ENCODE measurements at places on chromosomes 16 and 17. TPM values are rescaled to one million over a fixed set of nuclear protein-coding genes. Genes with fewer than 3 reads are reported as not detected.

DNA sequence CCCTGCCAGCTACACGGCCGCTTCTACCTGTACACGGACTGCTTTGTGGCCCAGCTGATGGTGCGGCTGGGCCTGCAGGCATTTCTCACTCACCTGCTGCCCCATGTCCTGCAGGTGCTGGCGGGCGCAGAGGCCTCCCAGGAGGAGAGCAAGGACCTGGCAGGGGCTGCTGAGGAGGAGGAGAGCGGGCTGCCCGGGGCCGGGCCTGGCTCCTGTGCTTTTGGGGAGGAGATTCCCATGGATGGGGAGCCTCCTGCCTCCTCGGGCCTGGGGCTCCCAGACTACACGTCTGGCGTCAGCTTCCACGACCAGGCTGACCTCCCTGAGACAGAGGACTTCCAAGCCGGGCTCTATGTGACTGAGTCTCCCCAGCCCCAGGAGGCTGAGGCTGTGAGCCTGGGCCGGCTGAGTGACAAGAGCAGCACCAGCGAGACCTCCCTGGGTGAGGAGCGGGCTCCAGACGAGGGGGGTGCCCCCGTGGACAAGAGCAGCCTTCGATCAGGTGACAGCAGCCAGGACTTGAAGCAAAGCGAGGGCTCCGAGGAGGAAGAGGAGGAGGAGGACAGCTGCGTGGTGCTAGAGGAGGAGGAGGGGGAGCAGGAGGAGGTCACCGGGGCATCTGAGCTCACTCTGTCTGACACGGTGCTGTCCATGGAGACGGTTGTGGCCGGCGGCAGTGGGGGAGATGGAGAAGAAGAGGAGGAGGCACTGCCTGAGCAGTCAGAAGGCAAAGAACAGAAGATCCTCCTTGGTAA lies 3.5 kb downstream of the WDR81 start:
- DNase-seq, result peak; percentile 48

EVI2B gene
- not detected for total RNA-seq

DNA sequence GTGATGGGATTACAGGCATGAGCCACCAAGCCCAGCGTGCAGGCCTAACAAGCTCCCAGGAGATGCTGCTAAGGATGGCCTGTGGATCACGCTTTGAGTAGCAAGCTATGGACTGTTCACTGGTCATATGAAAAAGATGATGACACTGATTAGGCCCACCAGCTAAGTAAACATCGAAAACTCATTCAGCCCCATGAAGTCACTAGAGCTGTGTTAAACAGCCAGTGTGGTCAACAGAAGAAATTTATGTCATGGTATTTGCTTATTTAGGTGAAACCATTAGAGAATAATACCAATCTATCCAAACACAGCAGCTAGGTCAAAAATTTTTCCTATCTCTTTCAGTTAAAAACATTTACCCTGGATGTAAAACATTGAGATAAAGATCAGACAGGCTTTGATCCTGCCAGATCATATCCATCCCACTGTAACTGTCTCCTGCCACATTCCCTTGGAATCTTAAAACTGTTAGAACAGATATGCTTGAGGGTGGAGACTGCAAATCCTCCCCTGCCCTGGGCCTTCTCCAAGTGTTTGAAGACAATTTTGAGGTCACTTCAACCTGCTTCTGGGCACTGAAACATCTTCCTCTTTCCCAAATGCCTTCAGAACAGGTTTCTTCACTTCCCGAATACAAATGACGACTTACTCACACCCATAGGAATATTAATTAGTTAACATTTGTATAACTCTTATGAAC lies 30.9 kb downstream of the HOXB1 start:
- DNase-seq, result no peak

RABEP2 gene
- 13.3 TPM for total RNA-seq

DNA sequence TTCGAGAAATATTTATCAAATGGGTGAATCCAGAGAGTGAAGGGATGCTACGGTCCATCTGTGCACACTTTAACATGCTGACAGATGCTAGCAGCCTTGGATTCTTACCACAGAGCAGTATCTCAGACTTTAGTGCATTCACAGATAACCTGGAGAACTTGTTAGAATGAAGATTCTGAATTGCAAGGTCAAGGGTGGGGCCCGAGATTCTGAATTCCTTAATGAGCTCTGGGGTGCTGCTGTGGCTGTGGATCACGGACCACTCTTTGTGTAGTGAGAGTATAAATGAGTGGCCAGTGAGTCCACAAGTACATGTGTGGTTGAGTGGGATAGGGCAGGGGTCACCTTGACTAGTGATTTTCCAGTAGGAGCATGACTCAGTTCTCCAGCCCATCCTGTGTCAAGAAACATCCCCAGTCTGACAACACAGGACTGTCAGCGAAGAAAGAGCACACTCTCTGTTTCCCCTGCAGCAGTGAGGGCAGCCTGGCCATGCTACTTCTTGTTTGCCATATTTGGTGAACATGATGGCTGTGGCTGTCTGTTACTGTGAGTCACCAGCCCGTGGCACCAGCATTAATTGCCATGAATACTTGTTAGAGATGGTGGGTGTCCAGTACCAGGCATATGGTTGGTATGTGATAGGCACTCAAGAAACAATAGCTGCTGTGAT lies 13.0 kb upstream of the SALL1 start:
- DNase-seq, result no peak

SLC5A10 gene
- total RNA-seq, result not detected

DNA sequence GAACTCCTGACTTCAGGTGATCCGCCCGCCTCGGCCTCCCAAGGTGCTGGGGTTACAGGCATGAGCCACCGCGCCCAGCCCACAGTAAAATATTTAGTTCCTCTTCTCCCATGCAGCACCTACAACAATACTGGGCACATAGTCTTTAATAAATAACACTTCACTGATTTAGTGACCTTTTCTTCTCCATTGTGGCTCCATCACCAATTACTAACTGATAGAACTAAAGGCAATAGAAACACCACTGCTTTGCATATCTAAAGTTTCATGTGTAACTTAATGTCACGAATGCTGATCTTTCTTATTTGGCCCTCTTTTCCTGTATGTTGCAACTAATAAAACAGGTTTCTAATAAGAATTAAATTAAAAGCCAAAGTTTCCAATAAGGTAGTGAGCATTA lies 38.9 kb downstream of the TRIM37 start:
- no peak for DNase-seq

GRCh38 chr17:57375040-57375769 lies 118.9 kb downstream of the MSI2 start:
- no peak for DNase-seq

CNGB1 gene
- total RNA-seq, result not detected

SLC6A2 gene
- 0.21 TPM for total RNA-seq
